ENCODE measurements at places on chromosomes 16 and 17.

DNA sequence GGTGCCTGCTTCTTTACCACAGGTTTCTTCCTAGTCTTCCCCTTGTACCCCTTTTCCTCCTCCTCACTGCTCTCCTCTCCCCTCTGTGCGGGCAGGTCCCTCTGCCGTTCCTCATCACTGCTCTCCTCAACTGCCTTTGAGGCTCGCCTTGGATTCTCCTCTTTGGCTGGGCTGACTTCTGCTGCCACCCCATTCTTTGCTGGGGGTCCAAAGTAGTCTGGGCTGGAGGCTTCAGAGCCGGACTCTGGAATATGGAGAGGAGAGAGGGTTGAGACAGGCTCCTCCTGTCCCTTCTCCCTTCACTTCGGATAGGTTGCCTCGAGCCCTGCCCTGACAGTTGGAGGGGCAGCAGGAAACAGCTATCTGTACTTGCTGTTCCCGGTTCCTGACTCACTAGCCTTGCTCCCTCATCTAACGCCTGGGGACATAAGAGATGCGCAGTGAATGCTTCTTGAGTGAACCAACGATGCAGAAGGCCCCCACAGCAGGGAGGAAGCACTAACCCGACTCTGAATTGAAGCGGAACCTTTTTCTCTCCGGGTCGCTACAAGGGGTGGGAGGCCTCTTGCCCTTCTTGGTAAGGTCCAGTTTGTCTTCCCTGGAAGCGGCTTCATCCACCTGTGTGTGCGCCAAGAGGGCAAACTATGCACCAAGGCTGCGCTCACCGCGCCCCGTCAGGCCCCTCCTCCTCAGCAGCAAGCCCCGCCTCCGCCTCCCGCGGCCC, 655 bp downstream of the HIRIP3 start:
- peak; percentile 49 for DNase-seq

DNA sequence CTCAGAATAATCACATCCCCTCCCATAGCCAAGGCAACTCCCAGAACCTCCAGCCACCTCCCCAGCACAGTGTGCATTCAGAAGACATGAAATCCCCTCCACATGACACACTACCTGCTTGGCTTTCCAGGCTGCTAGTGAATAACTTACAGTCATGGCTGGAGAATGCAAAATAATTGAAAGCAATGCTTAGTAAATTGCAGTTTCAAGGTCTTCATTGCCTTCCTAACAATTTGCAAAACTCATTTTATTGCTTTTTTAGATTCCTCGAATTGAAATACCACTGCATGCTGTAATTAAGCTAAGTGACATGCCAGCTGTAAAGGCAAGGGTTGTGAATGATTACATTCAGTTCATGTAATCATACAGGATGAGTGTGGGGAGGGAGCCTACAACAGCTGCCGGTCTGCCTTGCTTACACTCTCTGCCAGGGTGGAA, 29.0 kb upstream of the HOXB13 start:
- no peak for DNase-seq

DNA sequence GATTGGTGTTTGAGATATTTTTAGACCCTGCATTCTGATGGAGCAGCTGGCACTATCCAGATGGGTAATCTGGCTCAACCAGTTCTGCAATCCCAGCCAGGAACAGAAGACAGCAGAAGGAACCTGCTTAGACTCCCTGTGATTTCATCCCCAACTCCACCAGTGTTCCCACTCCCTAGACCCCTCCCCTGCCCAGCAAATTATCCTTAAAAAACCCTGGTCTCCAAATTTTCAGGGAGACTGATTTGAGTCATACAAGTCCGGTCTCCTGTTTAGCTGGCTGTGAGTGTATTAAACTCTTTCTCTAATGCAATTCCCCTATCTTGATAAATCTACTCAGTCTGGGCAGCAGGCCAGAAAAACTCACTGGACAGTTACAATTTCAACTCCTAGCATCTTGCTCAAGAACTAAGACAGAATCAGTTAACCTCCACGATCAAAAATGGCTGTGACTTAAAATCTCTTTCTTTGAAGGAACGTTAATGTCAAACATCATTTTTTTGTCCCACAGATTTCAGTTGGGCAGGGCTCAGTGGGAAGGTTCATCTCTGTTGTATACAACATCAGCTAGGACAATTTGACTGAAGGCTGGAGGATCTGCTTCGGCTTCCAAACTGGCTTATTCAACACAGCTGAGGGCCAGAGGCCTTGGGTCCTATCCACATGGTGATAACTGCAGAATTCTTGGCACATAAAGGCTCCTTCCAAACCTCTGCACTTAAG, 4.9 kb upstream of the RBL2 start:
- DNase-seq = no peak

DNA sequence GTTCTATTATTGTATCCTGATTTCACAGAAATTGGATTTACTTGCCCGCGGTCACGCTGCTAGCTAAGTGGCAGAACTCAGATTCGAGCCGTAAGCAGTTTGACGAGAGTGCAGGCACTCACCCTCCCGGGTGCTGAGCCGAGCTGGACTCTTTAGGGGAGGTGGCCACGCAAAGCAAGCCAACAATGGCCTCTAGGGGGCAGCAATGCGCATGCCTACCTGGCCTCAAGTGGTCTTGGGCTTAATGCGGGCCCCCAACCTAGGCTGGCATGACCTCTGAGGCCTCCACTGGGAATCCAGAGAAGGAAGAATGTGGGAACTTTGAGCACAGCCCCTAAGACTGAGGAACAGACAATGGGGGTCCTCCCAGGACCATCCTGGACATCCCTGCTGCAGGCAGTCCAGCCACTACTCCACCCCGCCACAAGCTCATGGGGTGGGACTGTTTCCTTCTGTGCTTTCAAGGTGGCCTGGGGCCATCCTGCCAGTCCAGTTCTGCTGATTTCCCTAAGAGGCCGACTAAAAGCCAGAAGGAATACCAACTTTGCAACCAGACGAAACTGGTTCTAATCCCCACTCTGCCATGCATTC, 276.5 kb downstream of the XYLT1 start:
- DNase-seq = peak; percentile 48

GRCh38 chr17:78706271-78706915, 75.7 kb downstream of the CYTH1 start:
- DNase-seq = no peak

- no peak for DNase-seq
Observed at GRCh38 chr17:2892305-2892971, 96.2 kb downstream of the RAP1GAP2 start.

DNA sequence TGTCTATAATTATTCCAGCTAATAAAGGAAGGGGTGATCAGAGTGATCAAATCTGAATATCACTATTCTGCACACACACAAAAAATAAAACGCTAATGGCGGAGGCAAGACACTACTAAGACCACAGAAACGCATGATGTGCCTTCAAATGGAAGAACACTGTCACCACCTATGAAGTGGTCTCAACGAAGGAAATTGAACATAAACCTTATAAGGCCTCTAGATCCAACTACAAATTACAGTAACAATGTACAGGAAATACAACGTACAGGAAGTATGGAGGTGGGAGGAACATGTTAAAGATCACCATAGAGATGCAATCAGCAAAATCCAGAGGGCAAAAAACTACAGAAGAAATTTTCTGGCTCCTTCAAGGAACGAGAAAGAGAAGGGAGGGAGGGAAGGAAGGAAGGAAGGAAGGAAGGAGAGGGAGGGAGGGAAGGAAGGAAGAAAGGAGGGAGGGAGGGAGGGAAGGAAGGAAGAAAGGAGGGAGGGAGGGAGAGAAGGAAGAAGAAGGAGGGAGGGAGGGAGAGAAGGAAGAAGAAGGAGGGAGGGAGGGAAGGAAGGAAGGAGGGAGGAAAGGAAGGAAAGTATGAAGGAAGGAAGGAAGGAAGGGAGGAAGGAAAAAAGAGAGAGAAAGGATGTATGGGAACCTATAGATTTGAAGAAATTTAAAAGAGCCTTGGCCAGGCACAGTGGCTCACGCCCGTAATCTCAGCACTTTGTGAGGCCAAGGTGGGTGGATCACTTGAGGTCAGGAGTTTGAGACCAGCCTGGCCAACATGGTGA, 3.1 kb upstream of the SGCA start:
- no peak for DNase-seq

- DNase-seq = no peak
Observed at GRCh38 chr16:3283543-3284447, 504 bp downstream of the ZNF263 start.

DNA sequence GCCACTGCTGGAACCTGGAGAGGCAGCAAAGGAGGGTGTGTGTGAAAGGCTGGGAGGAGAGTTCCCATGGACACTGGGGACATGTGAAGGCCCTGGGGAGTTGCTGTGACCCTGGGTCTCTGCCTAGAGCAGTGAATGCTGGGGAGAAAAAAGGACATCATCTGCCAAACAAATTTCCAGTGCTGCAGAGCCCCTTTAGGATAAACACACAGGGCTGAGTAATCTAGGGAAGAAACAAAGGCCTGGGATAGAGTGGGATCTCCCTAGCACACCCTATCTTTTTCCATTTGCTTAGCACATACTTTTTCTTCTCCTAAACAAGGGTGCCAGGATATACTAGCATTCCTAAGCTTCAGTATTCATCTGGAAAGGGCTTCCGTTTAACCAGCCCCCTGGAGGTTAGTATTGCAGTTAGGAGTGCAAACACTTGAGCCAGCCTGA, 3.3 kb upstream of the HIGD1B start:
- no peak for DNase-seq

GRCh38 chr16:77684181-77684526, 38.2 kb upstream of the NUDT7 start:
- DNase-seq = no peak

- no peak for DNase-seq
Observed at GRCh38 chr16:79776243-79776847, 175.8 kb upstream of the MAF start.

GRCh38 chr16:81629034-81629802, 149.9 kb upstream of the PLCG2 start:
- no peak for DNase-seq
